ENCODE measurements at places on chromosomes 2 and 18.

DNA sequence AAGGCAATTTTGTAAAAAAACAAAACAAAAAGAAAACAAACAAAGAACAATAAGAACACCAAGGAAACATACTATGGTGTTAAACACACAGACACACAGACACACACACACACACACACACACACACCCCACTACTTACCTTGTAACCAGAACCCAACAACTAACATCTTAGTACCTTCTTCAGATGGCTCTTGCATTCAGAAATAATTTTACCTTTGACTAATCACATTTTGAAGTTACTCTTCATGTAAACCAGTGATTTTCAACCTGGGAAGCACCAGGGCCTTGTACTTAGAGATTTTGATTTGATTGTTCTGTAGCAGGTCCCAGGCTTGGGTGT, 87.5 kb downstream of the AQP4 start:
- DNase-seq = no peak

DNA sequence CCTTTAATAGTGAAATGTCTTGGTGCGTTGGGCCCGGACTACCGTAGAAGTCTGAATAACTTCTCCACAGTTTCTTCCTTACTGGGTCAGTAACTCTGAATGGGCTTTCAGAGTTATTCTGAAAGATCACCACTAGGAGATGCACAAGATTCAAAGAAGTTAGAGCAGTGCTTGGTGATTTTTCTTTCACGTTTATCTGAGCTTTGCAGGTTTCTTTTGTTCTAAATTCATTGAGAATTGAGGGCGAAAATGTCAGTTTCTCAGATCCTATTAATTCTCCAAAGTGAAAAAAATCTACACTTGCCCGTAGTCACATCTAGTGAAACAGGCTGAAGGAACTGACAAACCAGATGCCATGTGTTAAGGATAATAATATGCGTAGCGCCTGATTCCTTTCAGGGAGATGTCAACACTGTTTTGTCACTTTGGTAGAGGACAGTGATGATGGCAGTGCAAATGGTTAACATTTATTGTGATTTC, 70.1 kb downstream of the QPCT start:
- peak; percentile 60 for DNase-seq

DNA sequence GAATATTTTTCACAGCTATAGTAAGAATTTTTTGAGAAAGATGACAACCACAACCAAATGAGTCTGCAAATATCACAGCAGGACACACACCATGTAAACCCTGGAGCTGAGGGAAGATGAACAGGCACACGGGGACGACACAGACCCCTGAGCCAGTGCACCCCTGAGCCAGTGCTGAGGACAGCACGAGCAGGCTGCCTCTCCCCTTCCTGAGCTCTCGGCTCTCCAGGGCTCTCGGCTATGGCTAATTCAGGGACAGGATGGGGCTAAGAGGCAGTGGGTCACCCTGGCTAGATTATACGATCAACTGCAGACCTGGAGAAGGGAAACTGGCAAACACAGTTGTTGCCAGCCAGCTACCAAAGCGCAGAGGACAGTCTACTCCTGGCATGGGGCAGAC, 41.4 kb downstream of the TGFBRAP1 start:
- no peak for DNase-seq

DNA sequence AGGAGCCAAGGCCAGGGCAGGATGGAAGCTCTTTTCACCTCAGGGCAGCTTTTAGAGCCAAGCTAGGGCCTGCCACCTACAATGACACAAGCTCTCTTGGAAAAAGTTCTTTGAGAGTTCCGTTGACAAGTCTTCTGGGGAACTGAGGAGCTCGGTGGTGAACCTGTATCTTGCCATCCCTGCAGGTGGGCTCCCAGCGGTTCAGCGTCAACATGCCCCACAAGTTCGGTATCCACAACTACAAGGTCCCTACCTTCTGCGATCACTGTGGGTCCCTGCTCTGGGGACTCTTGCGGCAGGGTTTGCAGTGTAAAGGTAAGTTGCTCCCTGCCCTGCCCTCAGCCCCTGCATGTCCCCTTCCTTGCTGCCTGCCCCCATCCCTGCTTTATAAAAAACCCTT, 312.8 kb upstream of the EPAS1 start:
- no peak for DNase-seq

DNA sequence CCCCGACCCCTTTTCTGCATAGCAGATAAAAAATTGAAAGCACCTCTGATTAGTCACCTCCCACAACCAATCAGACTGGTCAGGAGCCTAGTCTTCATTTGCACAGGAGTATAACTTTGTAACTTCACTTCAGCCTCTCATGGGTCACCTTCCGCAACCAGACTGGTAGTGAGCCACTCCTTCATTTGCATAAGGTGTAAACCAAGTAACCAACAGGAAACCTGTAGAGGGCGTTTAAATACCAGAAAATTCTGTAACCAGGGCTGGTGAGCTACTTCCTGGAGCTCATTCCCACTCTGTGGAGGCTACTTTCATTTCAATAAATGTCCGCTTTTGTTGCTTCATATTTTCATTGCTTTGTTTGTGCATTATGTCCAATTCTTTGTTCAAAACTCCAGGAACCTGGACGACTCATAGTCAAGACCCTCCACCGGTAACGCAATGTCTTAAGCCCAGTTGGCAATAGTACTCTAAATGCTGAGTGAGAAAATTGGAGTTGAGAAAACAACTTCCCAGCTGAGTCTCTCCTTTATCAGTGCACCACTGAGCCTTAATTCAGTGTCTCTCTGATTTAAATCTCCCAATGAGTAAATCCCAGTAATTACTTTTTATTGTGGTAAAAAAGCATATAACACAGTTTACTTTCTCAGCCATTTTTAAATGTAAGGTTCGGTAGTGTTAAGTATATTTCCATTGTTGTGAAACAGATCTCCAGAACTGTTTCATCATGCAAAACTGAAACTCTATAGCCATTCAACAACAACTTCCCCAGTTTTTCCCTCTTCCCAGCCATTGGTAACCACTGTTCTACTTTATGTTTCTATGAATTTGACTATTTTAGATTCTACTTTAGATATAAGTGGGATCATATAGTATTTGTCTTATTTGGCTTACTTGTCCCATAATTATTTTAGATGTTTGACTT, 392.7 kb upstream of the SLC8A1 start:
- DNase-seq = no peak

- DNase-seq = no peak
Measured at GRCh38 chr2:224031358-224031970, 7.6 kb downstream of the SERPINE2 start.

- no peak for DNase-seq
Measured at GRCh38 chr2:119326938-119327337, 39.7 kb downstream of the C2orf76 start.

DNA sequence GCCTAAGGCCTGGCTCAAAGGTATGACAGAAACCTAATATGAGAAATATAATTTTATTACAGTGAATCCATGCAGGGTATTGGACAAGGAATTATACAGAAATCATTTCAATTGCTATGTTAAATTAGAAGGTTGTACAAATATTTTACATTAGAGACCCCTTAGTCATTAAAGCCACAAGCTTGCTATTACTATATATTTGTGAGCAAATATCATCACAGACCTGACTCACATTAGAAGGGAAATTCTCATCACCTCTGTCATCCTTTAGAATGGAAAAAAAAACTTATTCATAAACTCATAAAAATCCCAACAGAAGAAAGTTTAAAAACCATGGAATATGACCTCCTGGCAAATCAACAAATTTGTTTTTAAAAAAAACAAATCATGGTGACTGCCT, 277.9 kb downstream of the DCC start:
- DNase-seq = no peak

GRCh38 chr2:41393621-41394020, 654.2 kb upstream of the PKDCC start:
- DNase-seq = no peak

- no peak for DNase-seq
Measured at GRCh38 chr2:19461504-19462255, 103.3 kb upstream of the OSR1 start.

DNA sequence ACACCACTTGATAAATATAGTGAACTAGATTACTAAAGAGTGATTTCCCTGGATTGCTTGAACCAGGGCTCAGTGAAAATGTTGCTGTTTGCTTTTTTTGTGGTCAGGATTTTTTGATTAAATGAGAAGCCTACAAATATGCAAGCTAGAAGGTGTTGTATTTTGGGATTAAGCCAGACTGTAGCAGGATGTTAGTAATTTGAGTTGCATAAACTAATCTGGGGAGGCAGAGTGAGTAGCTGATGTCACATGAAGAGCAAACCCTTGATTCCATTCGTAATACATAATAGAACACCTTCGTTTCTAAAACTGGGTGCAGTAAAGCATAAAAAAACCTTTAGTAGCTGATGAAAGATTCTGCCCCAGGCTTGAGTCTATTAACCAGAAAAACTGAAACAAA, 32.0 kb downstream of the NEDD4L start:
- DNase-seq = no peak

GRCh38 chr2:27494284-27494943, 586 bp downstream of the FNDC4 start:
- DNase-seq = no peak

DNA sequence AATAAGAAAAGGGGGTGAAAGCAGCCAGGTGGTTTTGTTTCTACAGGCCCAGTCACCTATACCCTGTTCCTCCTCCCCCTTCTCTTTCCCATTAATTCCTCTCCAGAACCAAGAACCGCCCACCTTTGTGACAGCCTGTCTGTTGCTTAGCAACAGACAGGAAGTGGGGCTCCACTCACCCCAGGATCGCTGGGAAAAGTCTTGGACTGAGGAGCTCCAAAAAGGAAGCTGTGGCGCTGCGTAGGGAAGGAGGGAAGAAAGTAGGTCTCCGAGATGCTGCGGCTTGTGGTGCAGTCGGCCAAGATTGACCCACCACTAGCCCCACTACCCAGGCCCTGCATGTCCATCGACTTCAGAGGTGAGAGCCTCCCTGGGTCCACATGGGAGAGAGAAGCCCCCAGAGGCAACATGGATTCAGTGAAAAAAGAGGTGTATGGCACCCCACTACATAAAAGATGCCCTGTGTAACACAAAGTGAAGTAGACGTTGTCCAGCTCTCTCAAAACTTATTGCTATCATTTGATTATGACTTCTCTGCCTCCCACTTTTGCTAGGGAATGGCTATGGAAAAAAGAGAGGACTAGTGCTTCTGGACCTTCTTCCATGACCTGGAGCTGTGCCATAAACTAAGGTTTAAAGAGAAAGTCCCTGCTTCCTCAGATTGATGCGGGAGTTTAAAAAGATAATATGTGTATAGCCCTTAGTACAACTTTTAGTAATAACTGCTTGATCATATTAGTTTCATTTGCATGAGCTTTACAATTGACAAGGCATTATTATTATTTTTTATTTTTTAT, at the start of gene FER1L5:
Gene FER1L5, plus strand, starts transcription at position 201 of the 797 bp plus-strand sequence. Its CDS starts 73 bp downstream, at position 274.
- no peak for DNase-seq

DNA sequence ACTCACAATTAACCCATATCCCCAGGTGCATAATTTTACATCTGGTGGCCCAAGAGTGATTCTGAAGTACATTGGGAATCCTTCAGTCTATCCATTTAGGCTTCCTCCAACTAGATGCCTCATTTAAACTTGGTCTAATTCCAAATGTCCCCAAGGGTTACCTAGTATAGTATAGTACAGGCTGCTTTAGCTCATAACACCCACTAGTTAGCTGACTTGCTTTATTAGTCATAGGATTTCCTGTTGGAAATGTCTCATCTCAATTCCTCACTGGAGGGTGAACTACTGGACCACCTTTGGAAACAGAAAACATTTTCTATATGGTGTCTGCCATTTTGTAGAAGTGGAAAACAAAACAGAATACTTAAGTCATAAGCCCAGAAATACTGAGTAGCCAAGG, 202.5 kb upstream of the SESTD1 start:
- DNase-seq = no peak

DNA sequence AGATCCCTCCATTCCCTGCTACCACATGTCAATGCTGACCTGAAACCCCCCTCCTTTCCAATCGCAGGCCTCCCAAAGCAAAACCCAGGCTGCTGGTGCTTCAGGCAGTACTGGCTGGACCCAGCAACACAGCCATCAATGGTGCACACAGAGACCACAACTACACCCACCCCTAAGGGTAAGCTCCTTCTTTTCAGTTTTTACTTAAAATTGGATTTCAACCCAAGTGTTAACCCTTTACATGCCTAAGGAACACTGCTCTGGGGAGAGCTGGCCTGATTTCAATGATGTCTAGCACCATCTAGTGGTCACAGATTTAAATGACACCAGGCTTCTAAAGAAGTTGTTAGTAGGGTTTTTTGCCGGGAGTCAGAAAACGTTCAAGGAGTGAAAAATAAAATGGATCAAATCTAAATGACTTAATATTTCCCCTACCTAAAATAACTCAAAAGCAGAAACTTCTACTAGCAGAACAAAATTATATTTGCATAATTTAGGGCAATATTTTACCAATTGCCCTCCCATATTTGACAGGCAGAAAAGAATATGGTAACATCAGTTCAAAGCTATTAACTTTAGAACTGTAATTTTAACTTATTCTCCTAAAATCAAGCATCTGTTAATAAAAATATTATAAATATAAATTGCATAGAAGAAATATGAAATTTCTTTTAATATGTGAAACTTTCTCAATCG, 24.6 kb downstream of the FECH start:
- DNase-seq = no peak

DNA sequence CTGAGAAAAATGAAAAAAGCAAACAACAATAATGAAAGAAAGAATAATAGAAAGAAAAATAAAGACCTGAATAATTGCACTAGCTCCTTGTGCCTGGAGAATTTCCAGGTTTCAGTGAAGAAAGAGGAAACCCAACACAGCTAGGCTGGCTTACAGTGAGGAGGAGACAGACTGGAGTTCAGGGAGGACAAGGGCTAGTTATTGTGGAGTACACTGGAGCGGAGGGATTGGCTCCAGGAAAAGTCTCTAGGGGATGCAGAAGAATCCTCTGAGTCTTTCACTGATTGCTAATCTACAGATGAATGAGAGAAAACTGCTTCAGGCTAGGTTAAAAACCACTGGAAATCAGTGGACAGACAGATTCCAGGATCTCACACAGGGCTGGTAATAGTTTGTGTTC, 163.6 kb upstream of the RBMS1 start:
- no peak for DNase-seq

DNA sequence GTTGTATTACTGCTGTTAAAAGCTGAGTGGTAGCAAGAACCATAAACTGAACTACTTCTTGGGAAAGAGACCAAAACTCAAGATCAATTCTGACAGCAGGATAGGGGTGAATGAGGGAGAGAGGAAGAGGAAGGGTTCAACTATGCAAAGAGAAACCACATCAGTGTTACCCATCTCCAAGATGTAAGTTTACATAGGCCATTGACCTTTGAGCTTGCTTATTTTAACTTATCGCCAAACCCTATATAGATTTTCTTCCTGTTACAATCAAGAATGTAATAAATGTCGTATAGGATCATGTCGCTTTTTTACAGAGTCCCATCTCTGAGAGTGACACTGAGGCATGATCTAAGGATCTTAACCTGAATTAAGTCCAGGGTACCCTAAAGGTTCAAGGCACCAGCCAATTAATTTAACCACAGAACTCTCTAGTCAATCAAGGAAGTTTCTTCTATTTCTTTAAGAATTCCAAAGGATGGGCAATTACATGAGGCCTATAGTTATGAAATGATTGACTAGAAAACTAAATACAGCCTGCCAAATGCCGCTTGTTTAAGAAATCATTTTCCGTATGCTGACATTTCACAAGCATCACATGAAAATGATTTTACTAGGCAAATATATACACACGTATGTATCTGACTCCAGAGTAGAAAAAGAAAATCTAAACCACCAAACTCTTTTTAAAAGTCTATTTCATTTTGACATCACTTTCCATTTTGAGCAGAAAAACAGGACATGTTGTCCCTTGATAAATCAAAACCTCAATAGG, 11.8 kb downstream of the RND3 start:
- DNase-seq = no peak
